Subcutaneous adipose tissue (tissue), 4 donors: ENCODE measurements at places on chromosomes 3 and 15. TPM values are rescaled to one million over a fixed set of nuclear protein-coding genes. Genes with fewer than 3 reads are reported as not detected.

The MESP2 gene
- 0.57 TPM for total RNA-seq

The VWA5B2 gene
- not detected for total RNA-seq

The SHF gene
- total RNA-seq: 2.4 TPM

The ESYT3 gene
- total RNA-seq: 0.17 TPM
